ENCODE measurements at places on chromosomes 12 and 14.

DNA sequence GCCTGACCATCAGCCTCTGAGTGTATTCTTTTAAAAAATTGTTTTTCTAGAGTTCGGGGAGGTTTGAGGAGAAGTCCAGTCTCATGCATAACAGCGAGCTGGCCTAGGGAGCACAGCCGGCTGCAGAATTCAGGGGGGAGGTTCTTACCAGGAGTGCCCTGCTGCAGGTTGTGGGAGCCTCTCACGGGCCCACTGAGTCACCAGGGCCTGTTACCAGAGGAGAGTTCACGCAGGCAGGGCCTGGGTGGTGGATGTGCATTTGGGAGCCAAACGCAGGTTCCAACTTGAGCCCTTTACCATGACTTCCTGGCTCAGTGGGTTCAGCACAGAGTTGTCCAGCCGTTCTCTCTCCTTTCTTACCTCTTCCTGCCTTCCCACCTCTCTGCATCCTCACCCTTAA is 14.4 kb downstream of the CD9 start:
- DNase-seq, result no peak

- DNase-seq, result no peak
Observed at GRCh38 chr12:93009533-93009932, 80.4 kb upstream of the EEA1 start.

- DNase-seq, result no peak
Observed at GRCh38 chr12:108582978-108583770, 14.7 kb downstream of the TMEM119 start.

DNA sequence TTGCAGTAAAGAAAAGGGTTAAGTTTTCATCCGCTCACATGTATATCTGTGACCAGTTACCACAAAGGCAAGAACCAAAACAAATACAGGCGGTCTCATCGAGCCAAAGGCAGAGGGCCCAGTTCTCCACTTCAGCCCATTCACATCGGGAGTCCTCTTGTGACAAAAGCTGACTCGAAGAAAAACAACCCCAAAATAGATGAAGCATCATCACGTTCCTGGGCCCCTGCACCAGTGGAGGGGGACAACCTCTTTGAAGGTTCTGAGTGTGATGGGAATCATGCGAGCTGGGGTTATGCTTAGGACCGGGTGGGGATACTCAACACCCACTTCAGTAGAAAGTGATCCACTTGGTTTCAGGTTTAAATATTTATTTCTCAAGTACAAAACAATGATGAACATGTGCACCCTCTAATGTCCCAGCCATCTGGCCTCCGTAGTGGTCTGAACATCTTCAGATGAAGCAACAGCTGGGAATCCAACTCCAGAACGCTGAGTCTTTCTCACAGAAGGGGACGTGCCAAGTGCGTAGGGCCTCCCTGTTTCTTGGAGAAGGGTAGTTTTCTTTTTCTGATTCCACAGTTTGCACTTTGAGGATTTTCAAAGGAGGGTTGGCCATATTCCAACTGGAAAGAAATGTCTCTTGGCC is 8.4 kb downstream of the GSC start:
- no peak for DNase-seq

- DNase-seq, result no peak
Observed at GRCh38 chr12:68529869-68530268, 80.8 kb upstream of the RAP1B start.

DNA sequence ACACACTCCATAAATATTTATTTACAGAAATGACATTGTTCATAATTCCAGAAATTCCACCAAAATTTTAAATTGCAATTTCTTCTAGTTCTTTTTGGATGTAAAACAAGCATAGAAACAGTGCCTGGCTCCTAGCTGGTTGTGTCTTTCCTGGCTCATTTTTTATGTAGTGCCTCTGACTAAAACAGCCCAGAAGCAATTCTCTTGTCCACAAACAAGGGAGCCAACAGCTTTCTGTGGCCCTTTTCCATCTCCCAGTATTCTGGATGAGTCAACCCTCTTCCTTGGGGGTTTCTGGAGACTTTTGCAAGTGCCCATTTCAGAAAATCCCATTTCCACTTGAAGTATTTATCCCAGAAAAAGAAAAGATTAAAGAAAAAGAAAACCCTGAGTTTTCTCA is 141.4 kb downstream of the PHLDA1 start:
- DNase-seq, result no peak

DNA sequence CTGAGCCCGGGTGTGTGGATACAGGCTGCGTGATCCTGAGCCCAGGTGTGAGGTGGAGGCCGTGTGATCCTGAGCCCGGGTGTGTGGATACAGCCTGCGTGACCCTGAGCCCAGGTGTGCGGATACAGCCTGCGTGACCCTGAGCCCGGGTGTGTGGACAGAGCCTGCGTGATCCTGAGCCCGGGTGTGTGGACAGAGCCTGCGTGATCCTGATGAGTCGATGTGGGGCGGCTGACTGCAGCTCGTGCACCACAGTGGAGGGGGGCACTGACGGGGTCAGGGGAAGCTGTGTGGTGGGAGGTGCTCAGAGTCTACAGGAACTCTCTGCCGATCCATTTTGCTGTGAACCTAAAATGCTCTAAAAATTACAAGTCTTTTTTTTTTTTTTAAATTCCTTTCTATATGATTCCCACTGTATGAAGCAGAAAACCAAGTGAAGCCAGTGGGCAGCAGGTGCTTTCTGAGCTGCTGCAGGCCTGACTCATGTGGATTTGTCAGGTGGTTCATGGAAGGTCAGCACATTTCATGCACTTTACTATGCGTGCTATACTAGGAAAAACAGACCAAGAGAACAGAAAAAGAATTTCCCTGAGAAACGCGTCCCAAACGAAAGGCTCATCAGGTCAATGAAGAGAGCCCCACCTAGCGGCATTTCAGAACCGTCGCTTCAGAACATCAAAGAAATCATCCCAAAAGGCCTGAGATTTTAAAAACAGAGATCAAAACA is 19.3 kb downstream of the BRF1 start:
- DNase-seq, result no peak

DNA sequence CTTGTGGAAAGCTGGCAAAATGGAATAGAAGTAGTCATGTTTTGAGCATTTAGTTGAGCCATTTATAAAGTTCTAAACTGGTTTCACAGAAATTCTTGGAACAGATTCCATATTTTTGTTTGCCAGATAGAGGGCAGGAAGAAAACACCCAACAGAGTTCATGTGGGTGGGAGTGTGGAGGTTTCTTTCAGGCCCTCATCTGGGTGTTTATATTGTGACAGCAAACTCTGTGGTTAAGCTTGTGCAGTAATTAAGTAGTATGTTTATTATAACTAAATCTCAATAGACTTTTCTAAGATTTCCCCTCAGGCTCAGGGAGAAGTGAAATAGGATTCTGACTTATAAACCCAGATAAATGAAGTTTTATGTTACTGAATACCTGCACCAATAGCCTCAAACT is 57.4 kb downstream of the SPPL3 start:
- DNase-seq, result no peak

All from right renal cortex interstitium (tissue), 3 donors.